ENCODE measurements at places on chromosomes 7 and 10.

DNA sequence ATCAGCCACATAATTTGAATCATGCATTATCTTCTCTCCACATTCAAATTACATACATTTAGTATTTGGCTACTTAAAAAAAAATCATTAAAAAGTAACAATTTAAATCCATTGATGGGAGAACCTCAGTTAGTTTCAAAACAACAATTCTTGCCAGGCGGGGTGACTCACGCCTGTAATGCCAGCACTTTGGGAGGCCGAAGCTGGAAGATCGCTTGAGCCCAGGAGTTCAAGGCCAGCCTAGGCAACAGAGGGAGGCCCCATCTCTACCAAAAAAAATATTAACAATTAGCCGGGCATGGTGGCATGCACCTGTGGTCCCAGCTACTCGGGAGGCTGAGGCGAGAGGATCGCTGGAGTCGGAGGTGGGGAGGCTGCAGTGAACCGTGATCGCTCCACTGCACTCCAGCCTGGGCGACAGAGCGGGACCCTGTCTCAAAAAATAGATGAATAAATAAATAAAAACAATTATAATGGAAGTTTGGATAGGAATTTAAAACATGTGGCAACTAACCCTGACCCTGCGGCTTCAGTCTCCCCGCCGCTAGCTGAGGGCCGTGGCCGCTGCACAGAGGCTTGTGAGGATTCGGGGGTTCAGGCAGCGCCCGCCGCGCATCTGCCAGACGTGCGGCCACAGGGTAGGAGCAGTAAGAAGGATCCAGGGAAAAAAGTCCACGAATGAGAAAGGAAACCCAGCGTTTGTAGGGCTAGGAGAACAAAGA is 1.1 kb upstream of the CSGALNACT2 start:
- no peak for DNase-seq

DNA sequence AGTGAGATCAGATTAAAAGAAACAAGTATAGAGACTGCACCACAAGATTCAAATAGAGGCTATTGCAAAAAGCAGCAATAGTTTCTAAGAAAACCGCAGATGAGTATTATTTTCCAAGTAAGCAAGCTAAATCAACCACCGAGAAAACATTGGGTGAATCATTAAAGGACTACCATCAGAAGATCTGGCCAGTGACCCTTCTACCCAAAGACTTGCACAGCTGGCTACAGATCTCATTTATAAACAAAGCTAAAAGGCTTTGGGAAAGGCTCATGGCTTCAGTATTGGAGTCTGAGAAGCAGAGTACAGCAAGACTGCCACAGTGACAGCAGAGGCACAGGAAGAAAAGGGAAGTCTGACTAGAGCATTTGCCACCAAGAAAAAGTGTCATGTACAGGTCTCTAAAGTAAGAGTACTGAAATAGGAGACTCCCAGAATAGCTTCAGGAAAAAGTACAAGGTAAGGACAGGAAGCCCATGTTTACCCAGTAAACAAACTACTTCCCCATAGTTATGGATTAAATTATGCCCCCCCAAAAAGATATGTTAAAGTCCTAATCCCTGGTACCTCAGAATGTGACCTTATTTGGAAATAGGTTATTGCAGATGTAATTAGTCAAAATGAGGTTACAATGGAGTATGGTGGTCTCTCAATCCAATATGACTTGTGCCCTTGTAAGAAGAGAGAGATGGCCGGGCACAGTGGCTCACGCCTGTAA is 19.0 kb downstream of the STEAP1 start:
- no peak for DNase-seq

GRCh38 chr10:32317795-32318357 is 29.1 kb downstream of the EPC1 start:
- no peak for DNase-seq

DNA sequence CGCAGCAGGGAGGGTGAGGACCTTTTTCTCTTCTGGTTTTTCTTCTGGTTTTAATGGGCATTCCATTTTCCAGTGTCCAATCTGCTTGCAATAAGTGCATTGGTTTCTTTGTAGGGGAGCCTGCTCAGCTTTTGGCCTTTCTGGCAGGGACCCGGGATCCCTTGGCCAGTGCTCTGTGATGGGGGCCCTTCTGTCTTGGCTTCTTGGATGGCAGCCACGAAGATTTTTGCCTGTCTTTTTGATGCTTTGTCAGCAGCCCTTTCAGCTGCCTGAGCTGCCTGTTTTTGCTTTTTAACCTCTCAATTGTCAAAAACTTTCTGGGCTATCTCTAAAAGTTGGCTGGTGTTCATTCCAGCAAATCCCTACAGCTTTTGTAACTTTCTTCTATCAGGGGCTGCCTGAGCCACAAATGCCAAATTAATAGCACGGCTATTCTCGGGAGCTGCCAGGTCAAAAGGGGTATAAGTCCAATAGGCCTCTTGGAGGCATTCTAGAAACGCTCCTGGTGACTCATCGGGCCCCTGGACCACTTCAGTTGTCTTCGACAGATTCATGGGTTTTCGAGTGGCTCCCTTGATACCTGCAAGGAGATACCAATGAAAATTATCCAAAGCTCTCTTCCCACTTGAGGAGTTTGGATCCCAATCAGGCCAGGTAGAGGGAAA is 179.9 kb upstream of the MBL2 start:
- DNase-seq = no peak

GRCh38 chr7:44044315-44045225 is at the start of gene DBNL:
DBNL (plus strand) TSS chr7:44044702; CDS start chr7:44044738, 36 bp downstream.
- DNase-seq = peak; percentile 94

DNA sequence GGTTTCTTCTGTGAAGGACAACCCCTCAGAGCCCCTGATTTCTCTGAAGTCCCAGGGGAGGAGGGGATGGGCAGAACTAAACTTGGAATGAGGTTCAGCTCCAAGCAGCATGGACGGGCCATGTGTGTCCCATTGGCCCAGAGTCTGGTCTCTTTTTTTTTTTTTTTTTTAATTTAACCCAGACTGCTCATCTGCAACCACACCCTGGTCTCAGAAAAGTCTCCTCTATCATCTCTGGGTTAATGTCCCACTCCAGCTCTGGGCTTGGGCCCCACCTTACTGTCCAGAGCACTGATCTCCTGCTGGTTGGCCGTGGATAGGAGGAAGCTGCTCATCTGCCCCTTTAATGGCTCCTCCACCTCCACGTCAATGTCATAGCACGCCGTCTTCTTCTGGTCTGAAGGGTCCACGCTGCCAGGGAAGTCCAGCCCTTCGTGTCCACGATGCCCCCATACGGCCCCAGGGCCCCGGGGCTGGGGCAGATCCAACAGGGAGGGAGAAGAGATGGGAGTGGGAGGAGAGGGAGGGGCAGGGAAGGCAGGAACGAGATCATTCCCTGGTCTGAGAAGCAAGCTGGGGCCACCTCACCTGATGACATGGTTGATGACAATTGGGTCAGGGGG is 7.7 kb downstream of the CHPF2 start:
- no peak for DNase-seq

DNA sequence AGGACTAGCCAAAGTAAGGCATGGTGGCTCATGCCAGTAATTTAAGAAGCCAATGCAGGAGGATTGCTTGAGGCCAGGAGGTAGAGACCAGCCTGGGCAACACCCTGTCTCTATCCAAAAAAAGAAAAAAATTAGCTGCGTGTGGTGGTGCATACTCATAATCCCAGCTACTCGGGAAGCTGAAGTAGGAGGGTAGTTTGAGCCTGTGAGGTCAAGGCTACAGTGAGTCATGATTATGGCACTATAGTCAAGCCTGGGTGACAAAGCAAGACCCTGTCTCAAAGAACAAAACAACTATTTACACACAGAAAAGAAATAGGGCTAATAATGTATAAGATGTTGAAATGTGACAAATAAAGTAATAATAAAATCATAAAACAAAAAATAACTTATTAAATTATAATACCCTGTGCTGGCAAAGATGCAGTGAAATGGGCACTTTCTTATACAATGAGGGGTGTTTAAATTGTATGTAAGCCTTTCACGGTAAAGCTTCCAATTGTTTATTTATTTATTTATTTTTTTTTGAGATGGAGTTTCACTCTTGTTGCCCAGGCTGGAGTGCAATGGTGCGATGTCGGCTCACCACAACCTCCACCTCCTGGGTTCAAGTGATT is 175.2 kb downstream of the TPST1 start:
- DNase-seq = no peak
